Stimulated activated CD8-positive, alpha-beta memory T cell treated with anti-CD3 and anti-CD28 coated beads, Interleukin-2, amount 100 ng/mL, for 1 hour (primary cell): ENCODE measurements at places on chromosomes 5 and 9.

- no peak for DNase-seq
These were observed 101.5 kb downstream of the PLPPR1 start for GRCh38 chr9:101130054-101130453.

DNA sequence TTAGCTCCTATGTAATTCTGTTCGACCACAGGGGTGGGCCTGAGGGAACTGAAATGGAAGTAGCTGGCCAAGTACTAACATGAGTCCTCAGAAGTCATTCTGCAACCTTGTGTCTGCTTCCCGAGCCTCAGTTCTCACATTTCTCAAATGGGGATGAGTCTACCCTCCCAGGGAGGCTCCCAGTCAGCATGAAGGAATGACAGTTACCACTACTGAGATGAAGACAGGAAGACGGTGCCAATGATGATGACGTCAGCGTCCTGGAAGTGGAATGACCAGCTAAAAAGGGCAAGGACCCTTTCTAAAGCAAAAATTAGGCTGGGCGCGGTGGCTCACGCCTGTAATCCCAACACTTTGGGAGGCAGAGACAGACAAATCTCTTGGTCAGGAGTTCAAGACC is 6.8 kb downstream of the PIP5KL1 start:
- no peak for DNase-seq

DNA sequence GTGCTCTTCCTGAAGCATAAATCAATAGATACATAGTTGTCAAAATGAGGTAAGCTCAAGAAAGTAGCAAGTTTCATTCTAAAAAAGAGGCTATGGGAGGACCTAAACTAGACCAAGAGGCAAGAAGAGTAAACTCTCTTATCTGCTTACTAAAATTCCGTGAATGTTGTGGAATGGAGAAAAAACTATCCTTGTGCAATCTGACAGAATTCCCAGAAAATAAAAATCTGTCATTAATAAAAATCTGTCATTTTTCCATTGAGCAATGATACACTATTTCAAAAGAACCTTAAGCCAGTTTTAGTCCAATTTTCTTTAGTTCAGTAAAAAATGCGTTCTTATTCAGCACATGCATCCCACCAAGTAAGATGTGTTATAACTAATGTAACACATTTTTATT is 15.9 kb upstream of the FANCC start:
- no peak for DNase-seq

- DNase-seq: no peak
These were observed 368.1 kb downstream of the TLE4 start for GRCh38 chr9:79939819-79940218.

DNA sequence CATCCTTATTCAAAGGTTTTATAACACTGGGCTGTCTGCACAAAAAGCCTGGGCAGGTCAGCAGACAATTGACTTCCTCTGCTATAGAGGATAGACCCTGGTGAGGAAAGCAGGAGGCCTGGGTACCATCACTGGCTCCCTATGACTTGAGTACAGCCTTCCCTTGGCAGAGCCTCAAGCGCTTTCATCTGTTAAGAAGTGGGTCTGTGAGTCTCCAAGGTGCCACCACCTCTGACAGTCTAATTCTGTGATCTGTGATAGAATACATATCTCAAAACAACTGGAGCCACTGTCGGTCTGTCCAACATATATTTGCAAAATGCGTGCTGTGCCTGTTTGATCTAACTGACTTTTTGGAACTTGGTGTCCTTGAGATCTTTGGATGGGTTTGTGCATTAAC is 52.2 kb downstream of the C9orf152 start:
- no peak for DNase-seq

DNA sequence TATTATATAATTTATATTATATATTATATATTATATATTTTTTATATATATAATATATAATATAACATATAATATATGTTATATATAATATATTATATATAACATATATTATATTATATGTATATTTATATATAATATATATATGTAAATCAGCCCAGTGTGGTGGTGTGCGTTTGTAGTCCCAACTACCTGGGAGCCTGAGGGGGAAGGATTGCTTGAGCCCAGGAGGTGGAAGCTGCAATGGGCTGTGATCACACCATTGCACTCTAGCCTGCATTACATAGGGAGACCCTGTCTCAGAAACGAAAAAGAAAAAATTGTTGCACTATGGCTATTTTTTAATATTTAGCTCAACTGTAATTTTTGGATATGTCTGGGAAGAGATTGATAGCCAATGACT is 52.4 kb downstream of the NSD1 start:
- no peak for DNase-seq

GRCh38 chr5:119406551-119407110 is 45.7 kb upstream of the HSD17B4 start:
- no peak for DNase-seq

- DNase-seq: no peak
These were observed 70.1 kb downstream of the PCSK5 start for GRCh38 chr9:75960551-75960950.

- no peak for DNase-seq
These were observed 100.7 kb upstream of the ERBIN start for GRCh38 chr5:65825408-65826328.

DNA sequence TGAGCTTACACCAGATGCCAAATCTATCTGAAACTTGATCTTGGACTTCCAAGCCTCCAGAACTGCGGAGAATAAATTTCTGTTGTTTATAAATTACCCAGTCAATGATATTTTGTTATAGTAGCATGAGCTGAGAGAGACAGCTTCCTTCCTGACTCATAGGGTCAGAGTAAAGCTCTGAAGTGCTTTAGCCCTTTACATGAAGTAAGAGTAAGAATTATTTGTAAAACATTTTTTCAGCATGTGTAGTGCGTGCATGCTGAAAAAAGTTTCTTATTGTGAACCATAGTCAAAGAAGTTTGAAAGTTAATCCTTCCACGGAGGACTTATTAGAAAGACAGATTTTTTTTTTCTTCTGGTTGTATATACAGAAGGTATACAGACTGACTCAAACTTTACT is 172.4 kb downstream of the DMRT2 start:
- DNase-seq: no peak

DNA sequence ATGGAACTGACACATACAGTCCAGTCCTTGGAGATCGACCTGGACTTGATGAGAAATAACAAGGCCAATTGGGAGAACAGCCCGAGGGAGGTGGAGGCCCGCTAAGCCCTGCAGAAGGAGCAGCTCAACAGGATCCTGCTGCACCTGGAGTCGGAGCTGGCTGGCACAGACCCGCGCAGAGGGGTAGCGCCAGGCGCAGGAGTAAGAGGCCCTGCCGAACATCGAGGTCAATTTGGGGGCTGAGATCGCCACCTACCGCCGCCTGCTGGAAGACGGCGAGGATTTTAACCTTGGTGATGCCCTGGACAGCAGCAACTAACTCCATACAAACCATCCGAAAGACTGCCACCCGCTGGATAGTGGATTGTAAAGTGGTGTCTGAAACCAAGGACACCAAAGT is 1610.1 kb upstream of the ACO1 start:
- no peak for DNase-seq

- DNase-seq: no peak
These were observed 24.4 kb upstream of the GPR151 start for GRCh38 chr5:146540414-146540813.

DNA sequence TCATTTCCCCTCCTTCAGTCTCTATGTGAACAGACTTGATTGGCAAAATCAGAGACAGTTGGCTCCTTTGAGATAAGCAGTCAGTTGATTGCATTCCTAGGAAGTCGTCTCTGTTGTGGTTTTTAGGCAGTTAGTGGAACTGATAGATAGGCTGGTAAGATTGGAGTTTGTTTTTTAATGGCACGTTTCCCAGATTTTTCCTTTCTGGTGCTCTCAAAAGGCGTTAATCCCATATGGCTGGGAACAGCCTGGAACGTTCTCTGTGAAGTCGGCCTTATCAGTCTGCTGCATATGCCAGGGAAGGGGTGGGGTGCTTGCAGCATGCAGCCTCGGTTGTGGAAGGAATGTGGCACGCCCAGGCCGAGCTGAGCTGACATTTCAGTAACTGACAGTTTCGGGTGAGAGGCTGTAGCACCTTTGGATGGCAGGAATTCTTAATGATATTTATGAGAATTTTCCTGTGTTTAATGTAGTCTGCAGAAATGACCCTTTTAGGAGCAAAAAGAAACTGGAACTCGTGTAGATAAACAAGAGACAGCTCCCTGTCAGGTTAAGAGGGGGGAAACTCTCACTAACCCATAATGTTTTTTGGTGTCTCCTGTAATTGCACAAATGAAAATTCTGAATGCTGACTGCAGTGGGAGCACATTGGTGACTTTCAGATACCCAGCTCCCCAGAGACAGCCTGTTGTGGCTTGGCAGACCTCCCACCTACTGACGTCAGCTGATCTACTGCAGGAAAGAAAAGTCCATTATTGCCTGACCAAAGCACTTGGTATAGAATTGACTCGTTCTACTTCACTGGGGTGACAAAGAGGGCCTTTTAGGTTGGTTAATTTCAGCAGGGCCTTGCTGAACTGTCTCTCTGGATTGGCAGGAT is 6.3 kb downstream of the SPTAN1 start:
- DNase-seq: peak; percentile 2

GRCh38 chr5:122693963-122694362 is 80.9 kb upstream of the SNX2 start:
- DNase-seq: no peak

GRCh38 chr5:73204332-73204731 is 31.3 kb downstream of the TMEM174 start:
- no peak for DNase-seq

GRCh38 chr5:85453026-85453349 is 1068.3 kb upstream of the EDIL3 start:
- no peak for DNase-seq

- DNase-seq: no peak
These were observed 80.6 kb downstream of the PAM start for GRCh38 chr5:102835717-102836116.
